Substantia nigra (tissue), 51 donors: ENCODE measurements at places on chromosomes 11 and 22.

- DNase-seq = no peak
Observed at GRCh38 chr11:11387622-11388305, 34.7 kb upstream of the CSNK2A3 start.

DNA sequence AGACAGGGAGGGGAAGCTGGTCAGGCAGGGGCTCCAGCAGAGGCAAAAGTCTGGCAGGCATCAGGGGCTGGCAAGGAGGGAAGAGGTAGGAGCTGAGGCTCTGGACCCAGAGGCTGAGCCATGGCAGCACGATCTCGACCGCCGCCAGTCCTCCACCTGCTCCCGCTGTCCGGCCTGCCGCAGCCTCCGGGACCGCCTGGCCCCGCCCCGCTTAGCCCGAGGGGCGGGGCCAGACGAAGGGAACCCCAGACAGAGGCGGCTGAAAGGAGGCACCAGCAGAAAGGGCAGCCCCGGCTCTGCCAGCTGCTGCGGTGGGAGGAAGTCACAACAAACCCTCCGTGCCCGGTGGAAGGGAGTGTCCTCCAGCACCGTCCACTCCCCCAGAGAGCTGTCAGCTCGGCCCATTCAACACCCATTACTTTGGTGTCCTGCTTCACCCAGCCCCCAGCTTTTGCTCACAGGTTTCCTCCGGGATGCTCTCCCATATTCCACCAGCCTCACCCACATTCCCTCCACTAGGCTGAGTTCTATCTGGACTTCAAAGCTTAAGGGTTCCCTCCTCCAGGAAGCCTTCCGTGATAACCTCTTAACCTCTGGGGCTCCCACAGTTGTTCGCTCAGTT, at the start of gene MFNG:
Gene MFNG, minus strand, starts transcription at position 161 of the 622 bp plus-strand sequence. CDS start 207 bp downstream, outside the sequence.
- DNase-seq = no peak

GRCh38 chr22:48372390-48372789, 1455.3 kb downstream of the BRD1 start:
- no peak for DNase-seq

GRCh38 chr11:68687311-68687710, 3.0 kb downstream of the GAL start:
- DNase-seq = no peak
